ENCODE measurements at places on chromosomes 5 and 9.

- DNase-seq: no peak
Observed at GRCh38 chr5:31366941-31367340, 165.0 kb downstream of the DROSHA start.

- no peak for DNase-seq
Observed at GRCh38 chr5:57503433-57503832, 20.8 kb upstream of the ACTBL2 start.

GRCh38 chr5:138659561-138659960 lies 84.4 kb upstream of the HSPA9 start:
- no peak for DNase-seq

- DNase-seq: no peak
Observed at GRCh38 chr5:149773291-149774095, 43.4 kb downstream of the PPARGC1B start.

DNA sequence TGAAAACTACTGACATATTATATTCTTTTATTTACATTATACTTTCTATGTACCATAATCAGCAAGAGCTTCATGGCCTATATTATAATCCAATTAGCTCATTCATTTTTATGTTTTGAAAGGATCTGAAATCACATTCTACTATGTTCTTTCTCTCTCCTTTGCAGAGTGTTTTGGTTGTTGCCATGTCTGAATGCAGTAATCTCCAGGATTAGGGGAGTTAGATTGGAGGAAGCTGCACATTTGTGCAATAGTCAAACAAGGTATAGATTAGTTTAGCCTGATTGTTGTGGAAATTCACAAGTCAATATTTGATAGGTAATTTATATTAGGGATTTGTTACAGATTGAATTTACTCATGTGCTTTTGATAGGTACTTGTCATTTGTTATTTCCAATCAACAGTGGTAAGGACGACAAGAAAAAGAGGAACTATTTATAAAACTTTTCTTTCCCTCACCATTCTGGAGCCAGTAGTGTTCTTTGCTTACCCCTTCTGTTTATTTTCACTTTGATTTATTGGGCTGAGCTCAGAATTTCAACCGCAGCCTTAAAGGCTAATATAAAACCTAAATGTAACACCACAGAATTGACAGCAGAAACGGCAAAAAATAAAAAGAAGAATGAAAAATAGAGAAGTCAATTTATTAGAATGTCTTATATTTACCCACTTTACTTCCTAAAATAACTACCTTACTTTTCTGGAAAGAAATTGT lies 597.0 kb downstream of the CHSY3 start:
- no peak for DNase-seq

- no peak for DNase-seq
Observed at GRCh38 chr5:138605254-138605972, 30.2 kb upstream of the HSPA9 start.

DNA sequence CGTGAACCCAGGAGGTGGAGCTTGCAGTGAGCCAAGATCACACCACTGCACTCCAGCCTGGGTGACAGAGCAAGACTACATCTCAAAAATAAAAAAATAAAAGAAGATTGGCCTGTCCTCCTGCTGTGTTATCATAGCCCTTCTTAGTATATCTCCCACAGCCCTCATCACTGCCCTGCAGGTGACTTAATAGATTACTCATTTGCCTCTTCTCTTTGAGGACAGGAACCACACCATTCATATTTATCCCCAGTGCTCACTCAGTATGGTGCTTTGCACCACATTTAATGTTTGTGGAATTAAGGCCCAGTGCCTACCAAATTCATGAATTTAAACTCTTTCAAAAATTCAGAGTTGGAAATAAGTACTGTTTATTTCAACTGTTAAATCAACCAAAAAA lies 10.3 kb downstream of the IDNK start:
- DNase-seq: no peak

GRCh38 chr5:158483281-158483860 lies 616.3 kb downstream of the EBF1 start:
- DNase-seq: no peak

DNA sequence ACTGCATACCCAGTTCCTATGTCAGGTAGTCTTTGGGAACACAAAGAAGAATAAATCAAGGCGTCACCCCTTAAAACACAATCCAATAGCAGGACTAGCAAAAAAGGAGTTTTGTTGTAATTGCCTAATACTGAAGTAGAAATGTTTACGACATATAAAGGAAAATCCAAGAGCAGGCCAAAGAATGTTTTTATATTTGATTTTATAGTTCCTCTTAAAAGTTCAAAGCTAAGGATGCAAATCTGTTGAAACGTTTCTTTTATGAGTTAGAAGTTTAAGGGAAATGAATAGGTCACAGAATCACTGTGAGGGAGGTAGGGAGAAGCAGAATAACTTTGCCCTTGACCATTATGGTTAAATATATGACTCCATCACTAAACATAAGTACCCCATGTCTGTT lies 136.1 kb downstream of the PAM start:
- DNase-seq: no peak

DNA sequence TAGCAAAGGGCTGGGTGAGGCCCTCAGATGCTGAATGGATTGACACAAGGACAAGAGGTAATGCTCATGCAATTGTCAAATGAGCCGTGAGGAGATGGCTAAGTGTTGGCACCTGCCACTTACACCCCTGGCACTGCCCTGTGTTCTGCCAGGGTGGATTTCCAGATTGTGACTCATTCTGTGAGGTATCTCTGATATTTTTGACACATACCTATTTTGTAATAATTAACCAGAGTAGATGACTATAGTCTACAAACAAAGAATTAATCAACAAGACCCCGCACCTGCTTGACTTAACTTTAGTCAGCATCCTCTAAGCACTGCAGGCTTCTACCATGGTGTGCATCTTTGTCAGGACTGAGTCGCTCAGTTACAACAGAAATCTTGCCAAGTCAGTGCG lies 200.8 kb downstream of the DIRAS2 start:
- no peak for DNase-seq

DNA sequence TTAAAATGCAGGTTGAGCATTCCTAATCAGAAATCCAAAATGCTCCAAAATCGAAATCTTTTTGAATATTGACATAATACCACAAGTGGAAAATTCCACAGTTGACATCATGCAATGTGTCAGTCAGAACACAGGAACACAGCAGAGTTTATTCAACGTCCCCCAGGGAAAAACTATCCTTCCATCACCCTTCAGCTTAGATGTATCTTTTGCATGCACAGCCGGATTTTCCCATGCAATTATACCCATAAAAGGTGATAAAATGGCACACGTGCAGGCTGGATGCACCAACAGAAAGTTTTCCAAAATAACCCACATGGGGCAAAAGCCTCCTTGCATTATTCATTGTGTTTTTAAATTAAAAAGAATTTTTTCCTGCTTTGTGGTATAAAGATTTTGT lies 71.2 kb downstream of the RAB24 start:
- DNase-seq: no peak

DNA sequence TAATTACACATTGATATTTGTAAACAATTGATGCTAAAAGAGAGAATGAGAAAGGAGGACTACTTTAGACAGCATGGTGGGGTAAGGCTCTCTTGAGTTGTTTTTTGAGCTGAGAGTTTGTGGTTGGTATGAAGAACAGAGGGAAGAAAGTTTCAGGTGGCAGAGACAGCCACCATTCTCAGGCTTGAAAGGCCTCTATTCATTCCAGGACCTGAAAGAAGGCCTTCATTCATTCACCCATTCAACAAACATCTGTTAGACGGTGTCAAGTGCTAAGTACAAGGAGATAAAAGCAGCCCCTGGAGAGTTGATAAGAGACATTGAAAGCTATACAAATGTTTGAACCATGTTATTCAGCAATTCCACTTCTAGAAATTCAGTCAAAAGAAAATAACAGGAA lies 21.7 kb upstream of the ADAM19 start:
- no peak for DNase-seq

DNA sequence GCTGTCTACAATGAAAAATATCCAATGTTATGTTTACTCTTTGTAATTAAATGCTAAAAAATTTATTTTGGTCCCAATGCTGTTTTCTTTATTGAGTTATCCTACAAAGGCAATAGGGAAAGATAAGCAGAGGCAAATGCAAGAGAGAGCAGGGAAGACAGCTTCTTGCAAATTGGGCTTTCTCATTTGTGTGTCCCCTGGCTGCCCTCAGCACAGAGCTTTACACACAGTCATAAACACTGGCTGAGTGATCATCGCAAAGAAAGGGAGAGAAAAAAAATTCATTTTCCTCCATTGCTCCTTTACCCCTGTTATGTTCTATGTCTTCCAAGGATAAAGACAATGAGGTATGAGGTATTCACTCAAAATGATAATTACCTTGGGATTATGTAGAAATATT lies 2.3 kb upstream of the TSSK1B start:
- no peak for DNase-seq

GRCh38 chr5:6376974-6377520 lies 1.3 kb downstream of the MED10 start:
- DNase-seq: no peak

- no peak for DNase-seq
Observed at GRCh38 chr5:136225796-136226195, 32.8 kb upstream of the SMIM32 start.

DNA sequence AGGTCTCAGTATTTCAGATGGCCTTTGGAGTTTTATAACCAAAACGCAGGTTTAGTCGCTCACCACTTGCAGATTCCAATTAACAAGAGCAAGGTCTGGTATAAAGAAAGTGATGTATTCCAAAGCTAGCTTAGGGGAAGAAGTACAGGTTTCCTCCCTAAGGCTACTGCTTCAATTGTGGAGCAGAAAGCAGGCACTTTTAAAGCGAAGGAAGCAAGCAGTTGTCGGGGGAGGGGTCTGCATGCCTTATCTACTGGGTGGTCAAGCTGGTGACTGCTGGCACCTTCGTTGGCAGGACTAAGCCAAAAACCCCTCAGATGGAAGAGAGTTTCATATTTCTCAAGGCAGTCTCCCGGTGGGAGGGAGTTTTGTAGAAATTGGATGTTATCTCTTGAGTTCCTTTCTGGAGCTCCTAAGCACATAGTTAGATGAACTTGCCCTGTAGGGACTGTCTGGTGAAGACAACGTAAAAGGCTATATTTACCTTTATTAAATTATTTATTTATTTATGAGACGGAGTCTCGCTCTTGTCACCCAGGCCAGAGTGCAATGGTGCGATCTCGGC lies 1.6 kb upstream of the TMEM245 start:
- no peak for DNase-seq

GRCh38 chr9:98410185-98410697 lies 154.8 kb upstream of the TBC1D2 start:
- no peak for DNase-seq

- DNase-seq: no peak
Observed at GRCh38 chr5:65981548-65981947, 55.2 kb downstream of the ERBIN start.

DNA sequence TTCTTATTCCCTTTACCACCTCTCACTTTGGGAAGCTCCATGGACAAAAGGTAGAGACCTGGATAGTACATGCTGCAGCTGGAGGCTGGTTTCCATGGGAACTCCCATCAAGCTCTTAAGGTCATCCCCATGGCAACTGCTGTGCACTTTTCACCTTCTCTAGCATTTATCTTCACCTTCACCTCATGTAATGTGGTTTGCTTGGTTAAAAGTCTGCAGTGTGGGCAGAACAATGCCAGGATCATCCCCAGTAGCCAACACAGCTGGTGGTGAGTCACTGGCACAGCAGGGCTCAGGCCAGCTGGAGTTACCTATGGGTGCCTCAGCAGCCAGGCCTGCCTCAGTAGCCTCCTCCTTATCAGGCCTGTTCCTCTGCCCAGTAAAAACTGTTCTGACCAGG lies 210.5 kb downstream of the GRIA1 start:
- no peak for DNase-seq

- no peak for DNase-seq
Observed at GRCh38 chr5:37576552-37576951, 197.4 kb downstream of the WDR70 start.

Measured in tibial nerve (tissue), 4 donors.